ENCODE measurements at places on chromosomes 12 and 14.

GRCh38 chr12:115467531-115467930, 783.6 kb upstream of the TBX3 start:
- DNase-seq, result no peak

DNA sequence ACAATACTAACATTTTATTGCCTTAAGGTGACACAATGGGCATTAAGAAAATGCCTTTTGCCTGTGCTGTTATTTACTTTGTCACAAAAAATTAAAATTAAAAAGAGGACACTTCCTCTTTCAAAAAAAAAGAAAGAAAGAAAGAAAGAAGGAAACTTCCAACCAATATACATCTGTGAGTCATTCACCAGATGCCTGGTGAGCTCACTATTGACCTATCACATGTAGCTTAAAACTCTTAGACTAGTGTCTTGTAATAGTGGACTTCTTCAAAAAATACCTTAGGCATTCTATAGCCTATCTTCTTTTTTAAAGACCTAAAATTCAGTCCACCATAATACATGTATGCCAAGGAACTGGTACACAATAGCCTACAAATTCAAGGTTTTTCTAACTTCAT, 4.9 kb upstream of the SOX5 start:
- DNase-seq, result no peak

DNA sequence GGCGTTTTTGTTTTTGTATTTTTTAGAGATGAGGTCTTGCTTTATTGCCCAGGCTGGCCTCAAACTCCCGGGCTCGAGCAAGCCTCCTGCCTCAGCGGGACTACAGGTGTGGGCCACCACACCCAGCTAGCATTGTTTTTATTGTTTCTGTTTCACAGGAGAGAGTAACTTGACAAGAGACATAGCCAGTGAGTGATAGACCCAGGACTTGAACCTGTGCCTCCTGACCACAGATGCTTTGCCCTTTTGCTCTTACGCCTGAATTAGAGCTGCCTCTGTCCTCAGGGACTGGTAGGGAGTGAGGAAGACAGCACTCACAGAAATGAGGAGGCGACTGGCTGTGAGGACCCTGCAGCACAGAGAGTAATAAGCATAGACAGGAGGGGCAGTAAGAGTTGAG, 2.3 kb downstream of the EVL start:
- DNase-seq, result no peak

- DNase-seq, result no peak
Observed at GRCh38 chr12:129909051-129910020, 5.5 kb upstream of the TMEM132D start.

GRCh38 chr12:119227292-119227691, 48.6 kb downstream of the HSPB8 start:
- DNase-seq, result no peak

GRCh38 chr12:106744600-106744999, 29.9 kb upstream of the RIC8B start:
- no peak for DNase-seq

DNA sequence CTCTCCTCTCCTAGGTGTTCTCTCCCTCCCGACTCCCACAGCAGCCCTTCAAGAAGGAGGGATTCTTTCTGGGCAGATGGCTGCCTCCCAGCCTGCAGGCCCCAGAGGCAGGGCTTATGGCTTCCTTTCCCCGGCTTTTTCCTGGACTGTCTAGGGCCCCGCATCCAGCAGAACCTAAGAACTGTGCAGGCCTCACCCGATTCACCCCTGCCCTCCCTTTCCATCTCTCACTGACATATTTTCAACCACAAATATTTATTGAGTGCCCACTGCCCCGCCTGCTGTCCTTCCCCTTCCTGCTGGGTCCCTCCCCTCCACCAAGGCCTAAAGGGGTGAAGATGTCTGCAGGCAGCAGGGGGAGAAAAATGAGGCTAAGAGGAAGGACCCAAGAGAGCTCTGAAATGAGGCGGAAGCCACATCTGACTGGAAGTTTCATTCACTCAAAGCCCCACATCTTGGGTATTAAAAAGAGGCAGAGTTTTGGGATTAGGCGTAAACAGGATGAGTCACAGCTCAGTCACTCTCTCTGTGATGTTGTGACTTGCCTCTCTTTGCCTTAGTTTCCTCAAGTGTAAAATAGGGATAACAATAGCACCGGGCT, 2.9 kb downstream of the SCNN1A start:
- no peak for DNase-seq

DNA sequence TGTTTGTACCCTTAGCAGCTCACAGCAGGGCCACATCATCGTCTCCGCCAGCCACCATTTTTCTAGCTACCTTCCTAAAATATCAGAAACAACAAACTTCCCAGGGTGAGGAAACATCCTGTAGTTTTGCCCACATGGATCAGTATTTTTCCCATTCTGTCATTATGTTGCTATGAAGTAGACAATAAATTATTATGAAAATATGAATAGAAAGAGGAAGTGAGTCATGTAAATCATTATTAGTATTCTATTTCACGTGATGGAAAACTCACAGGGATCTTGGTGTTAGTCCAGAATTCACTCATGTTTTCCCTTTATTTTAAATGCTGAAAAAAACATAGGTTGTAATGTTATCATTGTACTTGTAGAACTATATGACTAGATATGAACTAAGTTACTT, 319.4 kb downstream of the SYT1 start:
- DNase-seq, result no peak

DNA sequence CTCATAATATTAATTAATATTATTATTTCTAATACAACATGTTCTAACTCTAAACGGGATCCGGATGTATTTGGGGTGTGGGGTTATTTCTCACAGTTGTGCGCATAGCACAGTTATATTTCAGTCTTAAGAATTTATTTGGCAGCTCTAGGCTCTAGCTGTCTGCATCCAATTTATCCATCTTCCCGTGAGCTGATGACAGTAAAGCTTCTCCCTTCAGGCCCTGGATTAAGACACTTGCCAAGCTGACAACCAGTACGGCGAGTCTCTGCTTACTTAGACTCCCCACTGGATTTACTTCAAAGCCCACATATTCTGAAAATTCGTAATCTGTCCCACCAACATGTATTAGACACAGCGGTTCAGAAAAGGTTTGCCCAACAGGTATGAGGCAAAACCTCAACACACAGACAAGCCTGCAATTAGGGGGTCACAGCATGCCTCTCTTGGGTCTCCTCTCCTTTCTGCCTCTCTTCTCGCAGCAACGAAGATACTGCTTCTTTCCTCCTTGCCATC, 232.9 kb upstream of the TMTC1 start:
- DNase-seq, result no peak

DNA sequence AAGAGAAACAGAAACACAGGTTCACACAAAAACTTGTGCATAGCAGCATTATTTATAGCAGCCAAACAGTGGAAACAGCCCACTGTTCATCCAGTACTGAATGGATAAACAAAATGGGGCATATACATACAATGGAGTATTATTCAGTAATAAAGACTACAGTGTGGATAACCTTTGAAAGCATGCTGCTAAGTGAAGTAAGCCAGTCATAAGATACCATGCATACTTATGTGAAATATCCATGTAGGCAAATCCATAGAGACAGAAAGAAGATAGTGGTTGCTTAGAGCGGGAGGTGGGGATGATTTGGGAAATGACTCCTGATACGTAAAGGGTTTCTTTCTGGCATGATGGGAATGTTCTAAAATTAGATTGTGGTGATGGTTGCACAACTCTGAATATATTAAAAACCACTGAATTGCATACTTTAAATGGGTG, 99.4 kb downstream of the CRADD start:
- DNase-seq, result no peak

- DNase-seq, result no peak
Observed at GRCh38 chr12:55789171-55789570, 28.4 kb downstream of the SARNP start.

DNA sequence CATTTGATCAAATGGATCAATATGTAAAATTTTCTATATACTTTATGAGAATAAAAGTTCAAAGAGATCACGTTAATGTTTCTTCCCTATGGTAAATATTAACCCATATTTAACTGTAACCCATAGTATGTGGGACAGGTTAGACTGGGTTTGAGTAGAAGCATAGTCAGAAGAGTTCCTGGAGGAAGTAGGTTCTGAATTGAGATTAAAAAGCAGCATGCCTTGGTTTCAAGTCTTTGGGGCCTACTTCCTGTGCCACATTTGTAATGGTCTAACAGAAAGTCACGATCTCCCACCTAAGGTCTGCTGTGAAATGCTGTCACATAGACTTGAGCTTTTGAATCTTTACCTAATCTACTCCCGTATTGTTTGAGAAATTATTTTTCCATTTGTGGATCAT, 63.8 kb downstream of the FIGNL2 start:
- DNase-seq, result no peak

- no peak for DNase-seq
Observed at GRCh38 chr14:24996930-24997725, 52.8 kb downstream of the STXBP6 start.

- no peak for DNase-seq
Observed at GRCh38 chr14:70020352-70021170, 141.3 kb downstream of the SMOC1 start.

DNA sequence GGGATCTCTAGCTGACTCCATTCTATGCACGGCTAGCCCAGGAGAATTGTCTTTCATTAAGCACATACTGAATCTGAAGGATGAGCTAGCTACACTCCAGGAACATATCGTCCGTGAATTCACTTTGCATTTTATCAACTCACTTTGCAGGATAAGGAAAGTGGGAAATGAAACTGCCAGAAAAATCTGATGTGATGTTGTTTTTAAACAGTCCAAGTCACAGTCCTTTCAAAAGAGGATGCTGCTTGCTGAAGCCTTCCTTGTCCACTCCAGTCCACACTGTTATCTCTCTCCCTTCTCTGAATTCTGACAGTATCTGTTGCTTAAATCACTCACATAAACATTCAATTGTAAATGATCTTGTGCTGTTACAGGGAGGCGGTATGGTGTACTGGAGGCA, 12.7 kb upstream of the TMCC3 start:
- no peak for DNase-seq

DNA sequence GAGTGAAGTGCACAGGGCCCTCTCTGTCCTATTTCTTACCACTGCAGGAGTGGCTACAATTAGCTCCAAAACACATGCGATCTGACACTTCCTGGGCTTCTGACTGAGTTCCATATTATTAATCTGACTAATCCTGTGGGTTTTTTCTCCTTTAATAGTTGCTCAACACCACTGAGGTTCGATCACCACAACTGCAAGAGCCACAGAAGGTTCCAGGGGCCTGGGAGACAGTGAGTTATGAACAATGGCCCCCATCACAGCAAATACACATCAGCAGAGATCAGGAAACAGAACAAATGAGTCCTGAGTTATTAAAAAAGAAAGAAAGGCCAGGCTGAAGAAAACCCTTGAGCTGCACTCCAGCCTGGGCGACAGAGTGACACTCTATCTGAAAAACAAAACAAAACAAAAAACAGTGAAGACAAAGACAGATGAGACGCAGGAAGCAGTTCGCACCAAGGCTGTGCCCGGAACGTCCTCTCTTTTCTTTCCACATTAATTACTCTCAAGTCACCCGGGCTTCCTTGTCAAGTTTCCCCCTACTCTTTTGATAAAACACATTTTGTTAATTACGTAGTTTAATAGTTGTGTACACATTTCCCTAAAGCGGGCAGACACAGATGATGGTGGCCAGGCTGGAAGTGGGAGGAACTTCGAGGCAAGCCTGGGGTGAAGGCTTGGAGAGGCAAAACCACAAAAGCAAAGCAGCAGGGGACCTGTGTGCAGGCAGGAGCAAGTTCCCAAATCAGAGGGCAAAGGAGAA, 42.7 kb downstream of the CDC42BPB start:
- no peak for DNase-seq

- DNase-seq, result no peak
Observed at GRCh38 chr12:81412940-81413339, 335.1 kb downstream of the ACSS3 start.

DNA sequence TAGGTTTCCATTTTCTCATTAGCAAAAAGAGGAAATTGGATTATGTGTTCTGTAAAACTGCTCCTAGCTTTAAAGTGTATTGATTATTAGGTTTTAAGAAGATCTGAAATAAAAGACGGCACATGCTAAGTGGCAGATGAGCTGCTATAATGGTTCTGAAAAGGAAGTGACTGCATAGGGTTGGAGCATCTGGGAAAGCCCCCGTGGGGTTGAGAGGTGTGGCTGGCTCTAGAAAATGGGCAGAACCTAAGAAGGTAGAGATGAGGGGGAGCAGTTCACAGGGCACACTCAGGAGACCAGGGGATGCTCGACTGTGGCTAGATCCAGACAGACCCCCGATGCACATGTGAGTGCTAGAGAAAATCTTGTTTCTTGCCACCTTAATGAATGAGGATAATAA, 1.9 kb downstream of the IFNG-AS1 start:
- DNase-seq, result peak; percentile 20

GRCh38 chr12:131825146-131825892, 2.9 kb upstream of the MMP17 start:
- DNase-seq, result no peak

- no peak for DNase-seq
Observed at GRCh38 chr12:97275728-97276590, 186.6 kb upstream of the RMST start.

Measured in stimulated activated CD4-positive, alpha-beta T cell treated with anti-CD3 and anti-CD28 coated beads, TNF-alpha, amount 100 ng/mL, for 48 hours (primary cell).